ENCODE measurements at places on chromosomes 12 and 14.

DNA sequence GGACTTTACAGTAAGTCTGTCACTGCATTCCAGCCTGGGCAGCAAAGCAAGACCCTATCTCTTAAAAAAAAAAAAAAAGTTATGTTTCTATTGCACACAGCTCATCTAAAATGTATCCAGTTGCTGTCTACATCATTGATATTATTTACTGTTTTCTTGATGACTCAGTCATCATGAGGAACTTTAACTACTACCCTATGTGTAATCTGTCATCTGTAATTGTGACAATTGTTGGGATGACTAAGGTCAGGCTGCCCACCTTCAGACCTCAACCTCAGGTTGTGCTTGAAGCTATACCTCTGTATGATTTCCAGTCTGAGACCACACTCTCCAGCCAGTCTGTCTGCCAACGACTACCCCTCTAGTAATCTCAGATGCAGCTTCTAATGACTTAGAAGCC lies 15.3 kb downstream of the PPP1R13B start:
- DNase-seq, result no peak

- no peak for DNase-seq
These were observed 28.2 kb downstream of the PTPRQ start for GRCh38 chr12:80472236-80472635.

DNA sequence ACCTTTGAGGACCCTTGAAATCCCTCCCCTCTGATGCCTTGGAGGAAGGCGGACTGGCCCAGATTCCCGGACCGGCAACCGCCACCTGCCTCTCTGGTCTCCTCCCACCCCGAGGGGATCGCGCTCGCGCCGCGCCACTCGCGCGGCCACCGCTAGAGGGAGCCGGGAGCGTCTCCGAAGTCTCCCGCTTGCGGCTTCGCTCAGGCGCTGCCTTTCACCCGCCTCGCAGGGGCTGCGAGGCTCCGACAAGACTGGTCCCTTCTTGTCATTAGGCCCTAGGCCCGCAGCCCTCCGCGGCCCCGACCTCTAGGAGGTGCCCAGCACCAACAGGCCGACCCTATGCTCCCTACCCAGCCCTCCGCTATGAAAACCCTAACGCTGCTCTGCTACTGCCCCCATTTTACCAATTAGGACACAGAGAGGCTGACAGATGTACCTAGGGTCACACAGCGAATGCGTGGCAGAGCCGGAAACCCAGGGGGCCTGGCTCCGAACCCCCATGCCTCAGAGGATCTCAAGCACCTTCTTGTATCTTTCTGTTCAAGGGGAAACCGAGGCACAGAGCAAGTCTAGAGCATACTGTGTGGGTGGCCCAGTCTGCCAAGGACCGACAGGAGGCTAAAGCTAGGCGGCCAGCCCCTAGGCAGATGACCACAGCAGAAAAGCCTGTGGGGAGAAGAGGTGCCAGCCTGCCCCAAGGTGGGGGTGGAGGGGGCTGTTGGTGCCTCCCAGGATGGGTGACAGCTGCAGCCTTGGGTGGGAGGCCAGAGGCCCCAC lies 21.4 kb upstream of the VSX2 start:
- peak; percentile 63 for DNase-seq

- no peak for DNase-seq
These were observed 17.7 kb upstream of the FOXJ2 start for GRCh38 chr12:8014836-8015235.

GRCh38 chr12:120249875-120250795 lies 15.4 kb downstream of the PXN start:
- DNase-seq, result no peak

DNA sequence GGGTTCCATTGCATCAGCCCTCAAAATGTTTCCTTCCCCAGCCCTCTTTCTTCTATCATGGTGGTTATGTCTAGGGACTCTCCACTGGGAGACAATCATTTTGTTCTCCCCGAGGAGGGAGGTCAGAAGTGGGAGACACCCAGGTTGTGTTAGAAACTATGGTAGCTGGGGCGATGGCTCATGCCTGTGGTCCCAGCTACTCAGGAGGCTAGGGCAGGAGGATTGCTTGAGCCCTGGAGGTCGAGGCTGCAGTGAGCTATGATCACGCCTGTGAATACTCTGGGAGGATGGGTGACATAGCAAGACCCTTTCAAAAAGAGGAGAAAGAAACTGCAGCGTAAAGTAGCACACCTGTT lies 13.0 kb upstream of the LRRC23 start:
- DNase-seq, result peak; percentile 52

GRCh38 chr14:105394714-105395537 lies 3.4 kb upstream of the TEX22 start:
- no peak for DNase-seq
